ENCODE measurements at places on chromosomes 3 and 15.

DNA sequence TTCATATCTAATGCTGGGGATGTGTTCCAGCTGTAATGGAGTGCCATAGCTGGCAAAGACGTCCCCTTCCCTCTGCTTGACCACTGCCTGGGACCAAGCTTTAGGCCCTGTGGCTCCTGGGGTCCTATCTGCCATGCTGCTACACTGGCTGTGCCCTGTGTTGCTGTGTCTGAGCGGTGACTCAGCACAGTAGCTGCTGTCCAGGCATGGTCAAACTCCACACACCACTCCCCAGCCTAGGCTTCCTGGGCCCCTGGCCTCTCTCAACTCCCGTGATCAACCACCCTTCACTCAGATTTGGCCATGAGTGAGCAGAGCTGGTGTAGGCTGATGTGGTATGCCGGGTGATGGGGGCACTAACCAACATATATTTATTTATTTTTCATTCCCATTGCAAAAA is 27.0 kb downstream of the EPHB1 start:
- no peak for DNase-seq

DNA sequence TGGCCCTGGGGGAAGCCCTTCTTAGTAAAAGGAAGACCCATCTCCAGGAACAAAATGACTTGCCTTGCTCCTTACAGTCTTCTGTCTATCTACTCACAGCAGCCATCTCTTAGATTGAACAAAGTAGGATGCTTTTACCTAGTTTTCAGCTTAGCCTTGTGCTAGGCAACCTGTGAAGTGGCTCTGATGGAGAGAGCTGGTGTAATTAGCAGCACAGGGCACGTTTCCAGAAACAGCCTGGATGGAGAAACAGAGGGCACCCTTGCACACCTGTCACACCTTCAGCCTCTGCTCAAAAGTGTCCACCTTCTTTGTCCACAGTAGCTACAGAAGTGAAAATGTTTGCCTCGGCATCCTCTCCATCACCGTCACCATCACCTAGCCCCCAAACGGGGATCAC is 292.9 kb downstream of the RORA start:
- DNase-seq, result no peak

DNA sequence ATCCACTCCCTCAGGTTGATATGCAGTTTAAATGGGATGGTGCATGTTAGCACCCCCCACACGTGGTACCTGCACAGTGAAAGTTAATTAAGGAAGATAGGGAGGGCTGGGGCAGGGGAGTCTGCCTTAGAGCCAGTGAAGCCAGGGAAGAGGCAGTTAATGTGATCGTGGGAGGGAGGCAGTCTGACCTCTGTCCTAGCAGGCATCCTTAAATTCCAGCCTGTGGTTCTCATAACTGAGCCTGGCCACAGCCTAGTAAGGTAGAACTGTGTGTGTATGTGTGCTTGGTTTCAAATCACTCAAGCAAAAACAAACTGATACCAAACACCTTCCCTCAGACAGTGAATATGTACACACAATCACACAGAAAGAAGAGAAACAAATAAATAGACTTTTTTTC is 319.1 kb upstream of the TLE3 start:
- no peak for DNase-seq

DNA sequence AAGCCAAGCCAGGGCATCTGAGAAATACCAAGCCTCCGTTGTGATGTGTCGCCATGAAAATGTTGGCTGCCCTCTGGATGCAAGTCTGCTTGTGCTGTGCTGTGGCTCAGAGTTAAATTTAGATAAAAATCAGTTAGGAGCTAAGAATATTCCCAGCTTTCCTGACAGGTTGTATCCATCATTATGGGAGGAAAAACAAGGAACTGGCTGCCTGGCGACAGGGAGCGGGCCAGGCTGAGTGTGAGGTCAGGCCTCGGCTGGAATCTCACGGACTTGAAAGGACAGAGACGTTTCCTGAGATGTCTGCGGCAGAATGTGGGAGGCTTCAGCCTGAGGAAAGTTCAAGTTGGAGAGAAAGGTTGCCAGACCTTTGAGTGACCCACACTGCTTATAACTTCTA is 213.8 kb downstream of the THSD4 start:
- no peak for DNase-seq

DNA sequence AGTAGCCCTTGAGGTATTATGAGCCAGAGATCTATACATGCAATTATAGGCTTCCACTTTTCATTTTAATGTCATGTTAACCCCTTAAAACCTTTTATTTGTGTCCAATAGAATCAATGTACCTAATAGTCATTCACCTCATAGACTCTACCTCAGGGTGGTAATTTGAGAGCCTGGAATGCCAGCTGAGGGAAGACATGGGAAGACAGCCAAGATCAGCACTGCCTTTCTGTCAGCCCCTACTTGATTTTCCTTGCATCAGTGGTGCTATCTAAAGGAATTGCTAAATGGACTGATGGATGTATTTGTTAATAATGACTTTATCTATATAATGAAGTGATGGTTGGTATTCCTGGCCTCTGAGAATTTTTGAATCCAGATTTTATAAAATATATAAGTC is 113.3 kb upstream of the GBE1 start:
- no peak for DNase-seq

GRCh38 chr15:69402816-69403215 is 11.3 kb upstream of the KIF23 start:
- no peak for DNase-seq

GRCh38 chr3:157467200-157467599 is 30.6 kb downstream of the PTX3 start:
- DNase-seq, result no peak

DNA sequence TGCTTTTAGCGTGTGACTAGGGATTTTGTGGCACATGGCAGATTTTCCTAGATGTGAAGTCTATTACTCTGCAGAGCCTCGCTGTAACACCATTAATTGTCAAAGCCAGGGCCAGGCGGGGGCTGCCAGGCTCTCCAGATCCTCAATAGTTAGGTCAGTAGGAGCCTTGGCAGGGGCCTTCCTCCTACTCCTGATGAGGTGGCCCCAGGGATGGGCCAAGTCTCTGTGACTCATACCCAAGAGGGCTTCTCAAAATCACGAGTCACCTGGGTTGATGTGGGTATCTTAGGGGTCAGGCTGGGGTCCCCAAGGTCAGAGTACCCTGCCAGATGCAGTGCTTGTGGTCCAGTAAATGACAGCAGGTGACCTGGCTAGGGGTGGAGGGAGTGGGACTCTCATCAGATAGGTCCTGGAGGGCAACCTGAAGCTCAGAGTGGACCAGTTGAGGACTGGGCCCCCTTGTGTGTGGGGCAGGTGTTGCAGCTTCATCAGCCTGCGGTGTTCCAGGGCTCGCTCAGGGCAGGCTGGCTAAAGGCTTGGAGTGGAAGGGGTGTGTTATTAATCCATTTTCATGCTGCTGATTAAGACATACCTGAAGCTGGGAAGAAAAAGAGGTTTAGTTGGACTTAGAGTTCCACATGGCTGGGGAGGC is 88.5 kb upstream of the MYZAP start:
- DNase-seq, result no peak

GRCh38 chr3:72999951-73000350 is 3.3 kb downstream of the PPP4R2 start:
- DNase-seq, result no peak

DNA sequence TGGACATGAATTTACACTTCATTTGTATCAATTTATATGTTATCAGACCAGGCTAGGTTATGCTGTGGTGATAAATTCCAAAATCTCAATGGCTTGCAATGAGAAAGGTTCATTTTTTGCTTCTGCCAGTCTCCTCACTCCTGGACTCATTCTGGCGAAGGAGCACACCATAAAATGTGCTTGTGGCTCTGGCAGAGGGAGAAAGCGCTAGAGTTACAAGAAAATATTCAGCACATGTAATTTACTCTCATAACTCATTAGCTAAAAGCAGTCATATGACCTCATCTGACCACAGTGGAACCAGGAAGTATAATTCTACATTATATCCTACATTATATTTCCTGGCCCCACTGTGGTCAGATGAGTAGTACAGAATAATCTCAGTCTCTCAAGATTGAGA is 193.8 kb downstream of the BCHE start:
- no peak for DNase-seq

DNA sequence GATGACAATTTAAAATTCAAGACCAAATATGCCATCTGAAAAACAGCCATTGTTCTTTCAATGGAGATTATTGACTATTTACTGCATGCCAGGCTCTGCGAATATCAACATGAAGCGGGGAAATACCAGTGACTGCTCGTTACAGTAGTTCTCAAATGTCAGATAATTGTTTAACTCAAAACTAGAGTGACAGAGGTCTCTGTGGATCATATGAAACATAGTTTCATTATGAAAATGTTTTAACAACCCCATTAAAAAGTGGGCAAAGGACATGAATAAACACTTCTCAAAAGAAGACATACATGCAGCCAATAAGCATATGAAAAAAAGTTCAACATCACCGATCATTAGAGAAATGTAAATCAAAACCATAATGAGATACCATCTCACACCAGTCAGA is 50.0 kb upstream of the GPR149 start:
- no peak for DNase-seq

GRCh38 chr3:45548681-45549075 is 45.9 kb upstream of the LIMD1 start:
- DNase-seq, result no peak

DNA sequence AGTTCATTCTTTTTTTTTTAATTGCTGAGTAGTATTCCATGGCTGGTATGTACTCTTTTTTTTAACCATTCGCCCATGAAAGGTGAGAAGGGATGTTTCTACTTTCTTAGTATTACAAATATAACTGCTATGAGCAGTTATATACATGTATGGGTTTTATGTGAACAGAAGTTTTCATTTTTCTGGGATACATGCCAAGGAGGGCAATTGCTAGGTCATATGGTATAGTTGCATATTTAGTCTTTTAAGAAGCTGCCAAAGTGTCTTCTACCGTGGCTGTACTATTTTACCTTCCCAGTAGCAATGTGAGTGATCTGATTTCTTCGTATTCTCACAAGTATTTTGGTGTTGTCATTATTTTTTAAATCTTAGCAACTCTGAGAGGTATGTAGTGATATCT is 11.2 kb upstream of the KLHL40 start:
- no peak for DNase-seq

GRCh38 chr15:87752250-87752951 is 504.1 kb downstream of the NTRK3 start:
- DNase-seq, result no peak

DNA sequence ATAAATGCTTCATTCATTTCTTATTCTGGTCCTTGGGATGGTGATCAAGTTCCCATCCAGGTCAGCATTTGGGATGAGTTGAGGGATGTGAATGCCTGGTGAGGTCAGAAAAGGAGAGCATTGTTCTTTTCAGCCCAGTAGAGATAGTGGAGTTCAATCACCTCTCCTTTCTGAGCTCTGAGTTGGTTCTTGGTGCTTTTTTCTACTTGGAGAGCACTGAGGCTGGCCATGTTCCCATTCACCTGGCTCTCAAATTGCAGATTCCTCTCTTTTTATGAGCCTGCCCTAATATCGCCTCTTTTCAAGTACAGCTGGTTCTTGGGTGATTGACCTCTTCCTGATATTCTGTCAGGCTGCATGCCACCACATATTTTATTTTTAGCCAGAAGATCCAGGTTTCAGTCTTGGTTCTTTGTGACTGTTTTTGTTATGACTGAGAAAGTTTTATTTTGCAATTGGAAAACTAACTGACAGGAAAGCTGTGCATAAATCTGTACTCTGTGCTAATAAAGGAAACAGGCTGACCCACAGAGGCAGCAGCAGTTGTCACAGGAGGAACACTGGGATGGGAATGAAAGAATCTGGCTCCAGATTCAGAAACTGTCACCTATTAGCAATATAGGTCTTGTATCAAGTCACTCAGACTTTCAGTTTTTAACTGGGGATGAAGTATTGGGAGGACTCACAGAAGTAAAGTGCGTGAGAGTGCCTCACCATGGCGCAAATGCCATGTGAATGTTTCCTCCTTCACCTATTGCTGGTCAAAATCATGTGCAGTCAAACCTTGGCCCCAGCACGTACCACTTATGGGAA is 10.7 kb downstream of the AQP9 start:
- DNase-seq, result no peak

DNA sequence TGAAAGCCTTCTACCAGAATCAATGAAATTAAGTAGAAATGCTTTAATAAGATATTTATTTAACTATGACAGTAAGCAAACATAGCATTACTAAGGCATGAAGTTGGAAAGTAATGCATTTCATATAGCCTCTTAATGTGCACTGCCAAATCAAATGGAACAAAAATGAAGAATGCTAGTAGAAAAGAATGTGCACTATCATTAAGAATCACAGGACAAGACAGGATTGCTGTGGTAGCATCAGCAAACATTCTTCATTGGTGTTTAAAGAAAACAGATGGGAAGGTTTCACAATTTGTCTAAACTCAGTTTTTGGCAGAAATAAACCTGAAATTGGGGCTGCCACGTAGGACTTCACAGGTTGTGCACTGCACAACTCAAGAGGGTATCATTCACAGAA is 168.9 kb downstream of the CNTN3 start:
- DNase-seq, result no peak

DNA sequence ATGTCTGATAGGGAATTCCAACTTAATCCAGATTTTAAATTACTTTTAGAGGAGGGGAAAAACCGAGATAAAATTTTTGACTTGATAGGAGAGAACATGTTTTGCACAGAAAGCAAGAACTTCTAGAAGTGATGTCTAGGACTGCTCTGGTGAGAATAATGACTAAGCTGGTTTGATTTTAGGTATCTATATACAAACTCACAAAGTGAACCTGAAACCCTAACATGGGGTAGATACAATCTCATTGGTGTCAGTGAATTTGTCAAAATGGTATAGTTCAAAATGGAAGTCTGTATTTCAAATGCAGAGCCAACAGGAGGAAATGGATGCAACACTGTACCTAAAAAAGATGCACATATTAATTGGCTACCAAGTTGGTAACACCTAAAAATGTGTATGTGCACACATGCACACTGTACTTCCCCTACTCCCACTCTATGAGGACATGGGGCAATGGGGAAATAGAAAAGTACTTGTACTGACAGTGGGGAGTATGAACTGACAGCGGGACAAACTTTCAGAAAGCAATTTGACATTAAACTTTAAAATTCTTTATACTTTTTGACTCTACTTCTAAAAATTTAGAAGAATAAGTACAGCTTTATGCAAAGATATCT is 53.0 kb downstream of the NR1I2 start:
- no peak for DNase-seq

DNA sequence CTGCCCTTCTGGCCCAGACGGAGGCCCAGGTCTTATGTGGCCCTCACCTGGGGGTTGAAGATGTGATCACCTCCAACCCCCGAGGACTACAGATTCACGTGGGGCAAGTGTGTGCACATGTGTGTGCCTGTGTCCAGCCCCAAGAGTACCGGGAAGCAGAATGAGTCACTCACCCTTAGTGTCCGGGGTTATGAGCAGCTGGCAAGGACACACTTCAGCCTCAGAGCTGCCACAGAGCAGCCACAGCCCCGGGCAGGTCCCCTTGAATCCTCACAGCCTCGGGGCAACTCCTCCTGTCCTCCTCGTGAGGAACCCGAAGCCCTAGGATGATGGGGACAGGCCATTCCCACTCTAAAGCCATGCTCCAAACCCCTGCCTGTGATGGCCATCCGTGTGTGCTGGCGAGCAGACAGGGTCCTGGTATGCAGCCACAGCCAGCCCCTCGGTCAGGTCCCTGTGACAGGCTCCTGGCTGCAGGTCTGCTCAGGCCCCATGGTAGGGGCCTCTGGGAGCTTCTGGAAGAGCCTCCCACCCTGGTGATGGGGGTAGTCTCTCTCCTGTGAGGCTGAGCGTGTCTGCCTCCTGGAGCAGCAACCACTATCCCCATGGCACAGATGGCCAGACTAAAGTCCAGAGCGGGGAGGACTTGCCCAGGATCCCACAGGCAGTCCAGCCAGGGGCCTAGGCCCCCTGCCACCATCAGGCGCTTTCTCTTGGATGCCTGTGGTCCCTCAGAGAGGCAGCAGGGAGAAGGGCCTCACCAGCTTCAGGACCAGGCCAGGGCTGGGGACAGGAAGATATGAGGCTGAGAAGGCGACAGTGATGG is 852 bp downstream of the STAB1 start:
- no peak for DNase-seq
